ENCODE measurements at places on chromosomes 3 and 15.

- no peak for DNase-seq
Observed at GRCh38 chr3:177552051-177552450, 354.8 kb upstream of the TBL1XR1 start.

- DNase-seq: no peak
Observed at GRCh38 chr15:100772892-100773520, 106.6 kb upstream of the ALDH1A3 start.

- no peak for DNase-seq
Observed at GRCh38 chr3:11159421-11159904, 5.2 kb downstream of the HRH1 start.

GRCh38 chr3:107065094-107065861 is 312.0 kb upstream of the CCDC54 start:
- DNase-seq: no peak

DNA sequence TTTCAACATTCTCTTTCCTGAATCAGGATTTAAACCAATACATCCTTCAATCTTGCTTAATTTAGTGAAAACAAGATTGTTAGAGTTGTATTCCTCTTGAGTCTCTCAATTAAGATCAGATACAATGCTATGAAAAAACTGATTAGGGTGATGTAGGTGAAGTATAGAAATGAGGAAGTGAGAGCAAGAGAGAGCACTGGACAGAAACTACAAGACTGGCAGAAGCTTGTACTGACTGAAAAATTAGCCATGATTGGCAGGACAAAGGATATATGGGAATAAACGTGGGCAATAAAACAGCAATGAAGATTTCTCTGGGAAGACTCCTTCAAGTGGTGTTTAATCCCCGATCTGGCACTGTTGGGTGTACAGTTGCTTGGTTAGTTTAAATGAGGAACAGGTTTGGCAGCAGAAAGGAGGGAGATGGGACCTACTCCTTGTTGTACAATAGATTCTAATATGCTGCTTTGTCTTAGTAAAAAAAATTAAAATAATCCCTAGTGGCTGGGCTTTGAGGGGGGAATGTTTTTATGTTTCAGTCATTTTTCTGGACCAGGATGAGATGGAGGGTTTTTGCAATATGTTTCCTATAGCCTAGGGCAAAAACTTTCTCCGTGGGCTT is 252.7 kb downstream of the SLC9A9 start:
- no peak for DNase-seq

DNA sequence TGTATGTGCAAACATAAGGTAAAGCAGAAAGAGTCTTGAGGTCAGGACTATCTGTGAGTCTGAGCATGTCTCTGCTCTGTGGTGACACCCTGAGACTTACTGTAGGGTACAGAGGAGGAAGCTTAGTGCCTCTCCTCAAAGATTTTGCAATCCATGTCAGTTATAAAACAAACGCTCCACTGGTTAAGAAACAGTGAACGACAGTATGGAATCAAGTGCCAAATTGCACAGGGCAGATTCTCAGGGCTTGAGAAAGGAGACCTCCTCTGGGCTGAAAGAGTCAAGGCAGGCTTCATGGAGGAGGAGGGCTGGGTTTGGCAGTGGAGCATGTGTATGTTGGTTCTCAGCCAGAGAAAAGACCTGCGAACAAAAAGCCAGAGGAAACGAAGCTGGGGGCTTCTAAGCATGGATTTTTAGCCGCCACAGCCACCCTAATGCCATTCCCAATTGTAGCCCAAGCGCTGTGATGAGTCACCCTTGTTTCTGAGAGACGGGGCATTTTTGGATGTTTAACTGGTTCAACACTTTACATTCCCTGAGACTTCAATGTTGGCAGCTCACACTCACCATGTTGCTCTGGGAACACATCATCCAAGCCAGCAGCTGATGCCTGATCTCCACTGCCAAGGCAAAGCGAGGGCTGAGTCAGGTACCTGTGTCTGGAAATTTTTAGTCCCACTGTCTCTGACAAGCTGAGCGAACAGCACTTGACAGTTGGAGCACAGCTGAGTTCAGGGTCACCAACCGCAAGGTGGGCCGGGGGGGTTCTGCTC is 3.4 kb upstream of the DGKG start:
- no peak for DNase-seq

- DNase-seq: no peak
Observed at GRCh38 chr3:53740956-53741355, 105.3 kb downstream of the CHDH start.

GRCh38 chr15:49427372-49427771 is 4.3 kb downstream of the FGF7 start:
- DNase-seq: no peak

DNA sequence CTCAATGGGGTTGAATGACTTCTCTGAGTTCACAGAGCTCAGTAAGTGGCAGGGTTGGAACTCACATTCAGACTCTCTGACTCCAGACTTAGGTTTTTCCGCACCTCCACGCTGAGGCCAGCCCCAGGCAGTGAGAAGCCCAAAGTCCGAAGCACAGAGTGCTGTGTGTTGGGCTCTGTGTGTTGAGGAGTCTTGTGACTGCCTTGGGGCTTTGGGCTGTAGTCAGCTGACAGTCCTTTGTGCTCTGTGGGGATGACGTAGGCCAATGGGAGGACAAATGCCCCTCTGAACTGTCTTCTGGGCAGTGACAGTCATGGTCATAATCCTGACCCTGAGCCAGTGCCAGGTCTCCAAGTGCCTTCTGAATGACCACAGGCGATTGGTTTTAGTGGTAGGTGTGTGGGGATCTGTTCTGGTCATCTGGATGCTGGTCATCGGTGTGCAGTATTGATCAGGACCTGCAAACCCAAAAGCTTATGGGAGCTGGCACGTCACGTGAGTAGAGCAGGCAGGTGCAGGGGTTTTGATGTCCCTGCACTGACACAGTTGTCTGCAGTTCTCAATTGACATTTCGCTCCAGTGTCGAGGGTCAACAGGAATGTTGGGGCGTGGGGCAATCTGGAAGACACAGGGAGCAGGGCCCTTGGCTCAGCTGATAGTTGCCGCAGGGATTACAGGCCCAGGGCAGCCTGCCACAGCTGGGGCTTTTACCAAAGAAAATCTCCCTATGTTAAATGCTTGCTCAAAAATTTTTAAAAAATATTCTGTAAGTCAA is 45.3 kb downstream of the CAPN3 start:
- no peak for DNase-seq

- no peak for DNase-seq
Observed at GRCh38 chr15:38691377-38691776, 126.8 kb upstream of the RASGRP1 start.

DNA sequence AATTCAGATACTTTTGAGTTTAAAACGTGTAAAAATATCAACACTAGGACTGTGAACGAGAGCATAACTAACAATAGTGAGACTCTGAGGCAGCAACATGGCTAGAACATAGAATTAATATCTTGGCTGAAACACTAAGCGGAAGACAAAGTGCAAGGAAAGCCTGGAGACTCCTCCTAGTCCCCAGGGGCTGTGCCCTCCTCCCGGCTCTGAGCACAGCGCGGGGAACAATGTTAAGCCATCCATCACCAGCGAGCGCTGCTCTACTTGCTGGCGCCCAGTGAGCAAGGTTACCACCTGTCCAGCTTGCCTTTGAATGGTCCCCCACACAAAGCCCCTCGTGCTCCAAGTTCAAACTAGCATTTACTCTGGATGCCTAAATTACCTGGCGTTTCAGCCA is 436.9 kb downstream of the FOXP1 start:
- DNase-seq: no peak

DNA sequence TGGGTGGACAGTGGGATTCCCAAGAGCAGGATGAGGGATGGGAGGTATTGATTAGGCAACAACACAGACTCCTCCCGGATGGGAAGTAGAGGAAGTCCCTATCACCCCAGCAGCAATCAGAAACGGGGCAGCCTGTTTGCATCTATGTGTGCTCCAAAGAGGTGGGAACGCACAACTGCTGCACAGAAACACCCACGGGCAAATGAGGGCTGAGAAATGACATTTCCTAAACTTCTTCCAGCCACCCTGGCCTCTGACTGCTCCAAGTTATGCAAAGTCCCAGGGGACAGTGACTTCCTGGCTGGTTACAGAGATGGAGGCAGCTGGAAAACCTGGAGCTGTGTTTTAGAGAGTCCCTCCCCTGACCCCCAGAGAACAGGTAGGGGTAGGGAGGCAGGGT is 42.6 kb downstream of the HCN4 start:
- no peak for DNase-seq

DNA sequence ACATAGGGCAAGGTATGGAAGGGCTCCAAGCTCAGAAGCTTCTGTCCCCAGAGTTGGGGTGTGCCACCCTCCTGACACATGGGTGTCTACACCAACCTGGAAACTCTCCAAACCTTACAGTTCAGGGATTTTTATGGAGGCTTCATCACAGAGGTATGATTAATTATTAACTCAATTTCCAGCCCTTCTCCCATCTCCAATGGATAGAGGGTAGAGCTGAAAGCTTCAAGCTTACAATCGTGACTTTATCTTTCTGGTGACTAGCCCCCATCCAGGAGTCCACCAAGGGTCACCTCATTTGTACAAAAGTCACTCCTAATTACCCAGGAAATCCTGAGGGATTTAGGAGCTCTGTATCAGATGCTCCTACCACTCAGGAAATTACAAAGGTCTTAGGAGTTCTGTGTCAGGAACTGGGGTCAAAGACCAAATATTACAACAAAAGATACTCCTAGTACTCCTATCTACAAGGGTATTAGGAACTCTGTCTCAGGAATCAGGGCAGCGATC is 62.7 kb downstream of the TFDP2 start:
- DNase-seq: no peak

GRCh38 chr3:30924763-30925162 is 30.3 kb upstream of the GADL1 start:
- DNase-seq: no peak

GRCh38 chr3:143977341-143978262 is 6.0 kb downstream of the DIPK2A start:
- DNase-seq: no peak

DNA sequence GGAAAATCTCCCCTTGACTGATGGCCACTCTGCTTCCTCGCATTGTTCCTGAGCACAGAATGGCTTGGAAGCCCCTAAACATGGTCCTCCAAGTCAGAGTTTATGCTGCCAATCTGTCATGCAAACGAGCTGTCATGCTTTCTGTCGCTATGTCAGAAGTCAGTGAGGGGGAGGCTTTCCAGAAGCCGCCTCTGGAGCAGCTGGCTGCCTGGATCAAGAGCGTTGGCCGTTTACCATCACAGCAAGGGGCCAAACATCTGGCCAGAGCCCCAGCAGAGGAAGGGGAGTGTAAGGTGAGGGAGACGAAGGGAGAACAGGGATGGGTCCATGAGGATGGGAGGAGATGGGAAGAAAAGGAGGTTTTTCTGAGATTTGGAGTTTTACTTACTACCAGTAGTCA is 372.6 kb upstream of the NR2F2 start:
- DNase-seq: no peak

GRCh38 chr3:150840802-150841515 is 64.3 kb downstream of the MINDY4B start:
- DNase-seq: no peak

DNA sequence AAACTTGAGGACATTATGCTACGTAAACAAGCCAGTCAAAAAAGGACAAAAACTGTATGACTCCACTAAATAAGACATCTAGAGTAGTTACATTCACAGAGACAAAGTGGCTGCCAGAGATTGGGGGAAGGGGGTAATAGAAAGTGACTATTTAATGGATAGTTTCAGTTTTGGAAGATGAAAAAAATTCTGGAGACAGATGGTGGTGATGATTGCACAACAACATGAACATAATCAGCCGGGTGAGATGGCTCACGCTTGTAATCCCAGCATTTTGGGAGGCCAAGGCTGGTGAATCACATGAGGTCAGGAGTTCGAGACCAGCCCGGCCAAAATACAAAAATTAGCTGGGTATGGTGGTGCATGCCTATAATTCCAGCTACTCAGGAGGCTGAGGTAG is 40.6 kb downstream of the DPP8 start:
- no peak for DNase-seq

DNA sequence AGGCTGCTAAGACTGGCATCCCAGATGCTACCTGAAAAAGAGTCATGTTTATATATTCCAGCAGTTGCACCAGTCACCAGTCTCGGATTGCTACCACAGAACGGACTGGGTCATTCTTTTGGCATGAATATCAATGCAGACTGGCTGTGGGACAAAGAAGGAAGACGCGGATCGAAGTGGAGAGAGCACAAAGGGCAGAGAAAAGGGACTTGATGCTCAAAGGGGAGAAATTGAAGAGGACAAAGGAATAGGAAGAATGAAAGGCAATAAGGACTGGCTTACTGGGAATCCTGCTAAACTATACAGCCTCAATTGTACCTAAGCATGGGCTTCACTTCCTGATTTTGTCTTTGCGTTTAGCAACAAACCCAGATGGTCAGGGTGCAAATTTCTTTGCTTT is 15.3 kb upstream of the DIS3L start:
- DNase-seq: no peak

DNA sequence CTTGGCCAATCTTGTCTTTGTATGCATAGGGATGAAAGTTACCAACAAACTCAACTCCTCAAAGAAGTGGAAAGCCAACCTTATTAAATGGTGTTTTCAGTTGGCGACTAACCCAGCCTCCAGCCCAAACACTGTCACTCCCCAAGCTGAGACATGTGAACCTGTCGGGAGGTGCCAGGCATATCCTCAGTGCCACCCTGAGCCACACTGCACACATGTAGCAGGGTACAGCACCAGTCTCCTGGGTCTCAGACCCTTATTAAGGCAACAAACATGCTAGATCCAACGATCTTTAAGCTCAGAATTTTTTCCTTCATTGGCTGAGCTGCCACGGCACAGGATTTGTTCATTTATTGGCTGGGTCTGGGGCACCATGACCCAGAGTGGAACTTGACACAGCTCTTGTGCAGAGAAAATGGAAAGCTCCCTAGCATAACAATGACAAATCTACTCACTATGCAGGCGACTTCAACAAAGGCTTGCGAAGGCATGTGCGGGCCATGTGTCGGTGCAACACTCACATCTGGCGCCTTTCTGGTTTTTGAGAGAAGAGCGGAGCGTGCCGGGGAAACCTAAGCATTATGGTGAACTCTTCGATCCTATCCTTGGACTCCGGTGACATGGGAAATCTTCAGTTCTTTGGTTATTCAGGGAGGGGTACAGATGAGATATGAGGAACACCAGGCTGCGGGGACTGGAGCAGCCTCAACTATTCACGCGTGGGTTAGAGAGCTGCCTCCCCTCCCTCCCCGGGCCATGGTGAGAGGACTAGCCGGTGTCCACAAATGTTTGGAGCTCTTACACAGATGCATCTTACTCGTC is 190.1 kb downstream of the FAM43A start:
- no peak for DNase-seq

DNA sequence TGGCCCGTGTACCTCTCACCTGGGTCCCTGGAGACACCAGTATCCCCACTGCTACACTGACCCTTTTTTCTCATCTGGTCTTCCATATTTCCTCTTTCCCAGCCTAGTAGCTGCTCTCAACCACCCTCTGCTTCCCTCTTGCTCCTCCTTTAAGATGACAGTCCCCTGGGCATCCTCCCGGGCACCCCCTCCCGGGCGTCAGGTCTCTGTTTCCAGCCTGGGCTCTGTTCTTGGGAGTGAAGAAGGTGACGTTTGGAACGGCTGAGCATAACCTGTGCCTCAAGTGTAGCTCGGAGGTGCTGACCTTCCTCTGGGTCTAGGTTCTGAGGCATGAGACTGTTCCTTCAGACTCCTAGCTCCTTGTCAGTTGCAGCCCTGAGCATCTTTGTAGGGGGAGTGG is 101.2 kb downstream of the VGLL4 start:
- no peak for DNase-seq

GRCh38 chr3:170163956-170164645 is 17.4 kb downstream of the PHC3 start:
- DNase-seq: no peak

GRCh38 chr15:72180761-72181324 is 16.7 kb downstream of the GRAMD2A start:
- DNase-seq: no peak

GRCh38 chr3:28295898-28296490 is 52.5 kb upstream of the ZCWPW2 start:
- no peak for DNase-seq

- no peak for DNase-seq
Observed at GRCh38 chr3:186760141-186760833, 23.1 kb upstream of the EIF4A2 start.
